NCI-H774 (cell line): ENCODE measurements at places on chromosomes 2 and 18.

DNA sequence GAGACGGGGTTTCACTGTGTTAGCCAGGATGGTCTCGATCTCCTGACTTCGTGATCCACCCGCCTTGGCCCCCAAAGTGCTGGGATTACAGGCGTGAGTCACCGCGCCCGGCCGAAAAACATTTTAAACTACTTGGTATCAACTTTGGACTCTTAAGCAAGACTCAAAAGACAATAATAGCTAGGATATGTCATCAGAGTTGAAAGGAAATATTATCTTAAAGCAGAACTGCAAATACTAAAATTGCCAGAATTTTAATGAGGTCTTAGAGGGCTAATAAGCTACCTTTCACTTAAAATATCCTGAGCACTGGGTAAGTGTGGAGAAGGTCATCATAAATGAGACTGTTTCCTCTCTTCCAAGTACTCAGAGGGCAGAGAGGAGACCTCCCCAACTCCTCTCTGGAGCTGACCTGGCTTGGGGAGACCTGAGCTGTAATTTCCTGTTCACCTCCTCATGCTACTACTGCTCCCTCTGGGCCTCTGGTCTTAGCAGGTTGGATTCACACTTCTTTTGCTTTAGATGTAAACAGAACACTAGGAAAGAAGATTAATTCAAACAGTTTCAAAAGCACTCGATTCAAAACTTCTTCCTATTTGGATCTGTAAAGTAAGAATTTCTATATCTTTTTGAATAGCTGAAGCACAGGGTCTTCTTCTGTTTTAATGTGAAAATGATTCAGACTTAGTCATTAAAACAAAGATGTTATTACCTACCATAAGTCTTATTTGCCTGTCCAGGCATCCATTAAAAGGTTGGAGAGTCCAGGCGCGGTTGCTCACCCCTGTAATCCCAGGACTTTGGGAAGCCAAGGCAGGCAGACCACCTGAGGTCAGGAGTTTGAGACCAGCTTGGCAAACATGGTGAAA, 16.5 kb downstream of the CNRIP1 start:
- DNase-seq: no peak

DNA sequence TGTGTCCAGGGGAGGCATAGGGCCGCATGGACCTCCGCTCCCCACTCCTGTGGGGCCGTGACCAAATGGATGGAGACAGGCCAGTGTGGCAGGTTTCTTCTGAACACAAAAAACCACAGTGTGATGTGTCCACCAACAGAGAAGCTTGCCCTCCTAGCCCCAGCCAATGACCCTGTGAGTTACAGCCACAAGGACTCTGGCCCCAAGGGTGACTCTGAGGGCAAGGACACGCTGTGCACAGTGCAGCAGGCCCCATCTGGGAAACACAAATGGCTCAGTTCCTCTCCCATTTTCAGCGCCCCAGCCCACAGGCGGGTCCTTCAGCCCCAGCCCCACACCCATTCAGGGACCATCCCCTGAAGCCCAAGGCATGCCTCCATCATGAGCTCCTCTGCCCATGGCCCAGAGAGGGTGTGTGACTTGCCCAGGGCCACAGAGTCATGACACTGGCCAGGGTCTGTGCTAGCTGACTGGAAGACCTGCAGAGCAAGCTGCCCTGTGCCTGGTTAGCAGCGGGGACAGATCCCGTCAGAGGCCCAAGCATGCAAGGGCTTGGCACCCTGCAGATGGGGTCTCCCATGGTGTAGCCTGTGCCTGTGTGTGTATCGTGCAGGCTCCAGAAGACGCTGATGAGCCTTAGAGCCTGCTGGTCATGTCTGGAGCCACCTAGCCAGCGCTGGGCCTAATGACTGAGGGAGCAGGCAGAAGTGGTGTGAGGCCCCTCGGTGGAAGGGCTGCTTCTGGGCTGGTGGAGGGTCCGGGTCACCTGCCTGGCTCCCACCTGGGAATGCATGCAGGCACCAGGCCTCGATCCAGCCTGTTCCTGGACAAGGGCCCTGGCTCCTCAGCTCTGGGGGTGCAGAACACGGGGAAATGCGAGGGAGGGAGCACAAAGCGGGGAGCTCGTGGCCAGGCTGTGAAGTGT, 47.7 kb downstream of the HS6ST1 start:
- no peak for DNase-seq

GRCh38 chr2:234366891-234367290, 130.0 kb downstream of the ARL4C start:
- no peak for DNase-seq

GRCh38 chr18:77203851-77204250, 45.8 kb upstream of the GALR1 start:
- DNase-seq: no peak

- DNase-seq: no peak
These were observed 408.1 kb downstream of the THSD7B start for GRCh38 chr2:137173463-137173862.

- DNase-seq: no peak
These were observed 170.3 kb upstream of the SPRED2 start for GRCh38 chr2:65602603-65603235.

- no peak for DNase-seq
These were observed 127.0 kb downstream of the TTC32 start for GRCh38 chr2:19774805-19775176.

GRCh38 chr18:6653880-6654279, 75.6 kb upstream of the ARHGAP28 start:
- DNase-seq: no peak

DNA sequence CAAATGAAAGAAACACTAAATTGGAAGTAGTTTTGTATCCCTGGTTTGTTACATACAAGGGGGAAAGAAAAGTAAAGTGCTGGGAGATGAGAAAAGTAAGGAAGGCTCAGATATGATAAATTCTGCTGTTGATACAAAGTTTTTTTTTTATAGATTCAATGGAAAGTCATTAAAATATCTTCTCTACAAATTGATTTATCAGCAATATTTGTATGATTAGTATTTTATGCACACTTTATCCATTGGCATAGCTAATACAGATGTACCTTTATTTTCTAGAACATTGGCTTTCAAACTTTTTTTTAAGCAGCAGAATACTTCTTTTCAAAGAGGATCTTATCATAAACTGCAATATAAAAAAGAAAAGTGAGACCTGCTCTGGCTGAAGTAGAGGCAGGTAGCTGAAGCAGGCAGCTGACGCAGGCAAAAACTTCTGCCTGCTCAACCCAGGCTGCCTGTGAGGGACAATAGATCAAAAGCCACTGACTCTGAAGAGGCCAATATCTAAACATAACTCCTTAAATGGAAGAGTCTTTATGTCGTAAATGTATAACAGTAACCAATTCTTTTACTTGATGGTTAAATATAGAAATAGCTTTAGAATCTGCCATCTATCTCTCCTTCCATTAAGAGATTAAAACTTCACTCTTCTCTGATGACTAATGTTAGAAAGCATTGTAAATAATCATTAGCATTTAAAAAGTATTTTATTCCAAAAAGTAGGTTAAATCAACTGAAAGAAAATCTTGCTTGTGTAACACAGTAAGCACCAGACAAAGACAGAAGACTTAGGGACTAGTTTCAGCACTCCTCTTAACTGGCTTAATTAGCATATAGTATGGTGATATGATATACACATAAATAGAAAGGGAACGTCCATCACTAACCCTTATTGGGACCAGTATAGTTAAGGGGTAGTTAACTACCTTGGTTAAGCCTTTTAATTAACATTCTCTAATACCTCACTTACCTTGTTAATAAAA, 174.2 kb downstream of the SLC39A10 start:
- no peak for DNase-seq

DNA sequence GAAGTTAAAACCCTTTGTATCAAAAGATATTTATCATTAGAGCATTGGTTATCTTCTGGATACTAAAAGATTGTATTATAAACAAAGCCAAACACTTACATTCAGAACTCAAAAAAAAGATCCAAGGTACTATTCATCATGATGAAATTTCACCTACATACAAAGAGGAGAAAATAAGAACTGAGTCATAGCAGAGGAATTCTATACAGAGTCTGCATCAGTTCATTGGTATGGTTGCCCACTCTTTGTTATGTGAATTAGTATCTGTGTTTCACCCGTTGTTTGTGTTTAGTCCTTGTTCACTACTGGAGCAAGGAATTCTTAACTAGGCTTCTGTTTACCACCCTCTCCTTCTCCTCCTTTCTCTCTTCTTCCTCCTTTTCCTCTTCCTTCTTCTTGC, 157.9 kb downstream of the LNPK start:
- DNase-seq: no peak

- DNase-seq: no peak
These were observed 17.5 kb downstream of the MOGAT1 start for GRCh38 chr2:222688917-222689316.

DNA sequence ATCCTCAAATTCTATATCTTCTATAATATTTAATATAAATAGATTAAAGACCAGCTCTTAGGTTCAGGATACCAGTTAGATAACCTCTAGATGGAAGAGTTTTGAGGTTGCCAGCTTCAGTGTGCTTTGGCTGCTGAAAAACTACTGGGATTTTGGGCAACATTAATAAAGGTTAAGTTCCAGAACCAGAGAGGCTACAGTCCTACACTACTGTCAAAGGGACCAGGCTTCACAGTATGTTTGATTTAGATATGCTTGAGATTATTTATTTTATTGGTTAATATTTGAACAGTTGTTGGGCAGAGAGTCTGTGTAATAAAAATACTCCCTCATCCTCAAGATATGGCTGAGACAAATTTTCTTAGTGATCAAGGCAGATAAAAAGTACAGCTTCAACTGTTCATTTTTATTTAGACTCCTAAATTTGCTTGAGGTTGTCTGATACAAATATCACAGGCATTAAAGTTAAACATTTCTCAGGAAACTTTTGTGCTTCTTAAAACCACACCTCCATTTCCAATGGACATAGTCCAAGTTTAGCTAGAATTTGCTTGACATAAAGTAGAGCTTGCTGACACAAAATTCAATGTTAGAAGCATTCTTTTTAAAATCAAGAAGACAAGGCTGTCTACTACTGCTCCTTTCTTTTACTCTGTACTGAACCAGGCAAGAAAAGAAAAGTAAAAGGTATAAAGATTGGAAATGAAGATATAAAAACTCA, 19.7 kb upstream of the TMEM17 start:
- no peak for DNase-seq

GRCh38 chr2:120283649-120284048, 31.0 kb downstream of the RALB start:
- no peak for DNase-seq

- DNase-seq: no peak
These were observed 169.7 kb upstream of the SMAD2 start for GRCh38 chr18:48100165-48100575.

- no peak for DNase-seq
These were observed 144.8 kb downstream of the ROCK1 start for GRCh38 chr18:20966795-20967194.

DNA sequence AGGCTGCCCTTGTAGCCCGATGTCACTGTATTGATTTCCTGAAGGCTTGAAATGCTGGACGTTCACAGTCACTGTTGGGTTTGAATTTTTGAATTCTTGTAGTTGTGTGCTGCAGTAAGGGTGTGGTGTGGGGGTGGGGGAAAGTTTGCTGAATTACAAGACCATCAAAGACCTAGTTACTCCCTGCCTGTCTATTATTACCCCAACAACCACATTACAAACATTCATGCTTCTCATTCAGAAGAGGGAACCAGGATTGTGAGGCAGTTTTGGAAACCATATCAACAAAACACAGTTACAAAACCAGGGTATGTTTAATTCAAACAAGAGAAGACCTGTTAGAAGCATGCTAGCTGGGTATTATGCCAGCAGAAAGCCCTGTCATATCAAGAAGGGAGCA, 85.8 kb downstream of the CLHC1 start:
- DNase-seq: no peak

DNA sequence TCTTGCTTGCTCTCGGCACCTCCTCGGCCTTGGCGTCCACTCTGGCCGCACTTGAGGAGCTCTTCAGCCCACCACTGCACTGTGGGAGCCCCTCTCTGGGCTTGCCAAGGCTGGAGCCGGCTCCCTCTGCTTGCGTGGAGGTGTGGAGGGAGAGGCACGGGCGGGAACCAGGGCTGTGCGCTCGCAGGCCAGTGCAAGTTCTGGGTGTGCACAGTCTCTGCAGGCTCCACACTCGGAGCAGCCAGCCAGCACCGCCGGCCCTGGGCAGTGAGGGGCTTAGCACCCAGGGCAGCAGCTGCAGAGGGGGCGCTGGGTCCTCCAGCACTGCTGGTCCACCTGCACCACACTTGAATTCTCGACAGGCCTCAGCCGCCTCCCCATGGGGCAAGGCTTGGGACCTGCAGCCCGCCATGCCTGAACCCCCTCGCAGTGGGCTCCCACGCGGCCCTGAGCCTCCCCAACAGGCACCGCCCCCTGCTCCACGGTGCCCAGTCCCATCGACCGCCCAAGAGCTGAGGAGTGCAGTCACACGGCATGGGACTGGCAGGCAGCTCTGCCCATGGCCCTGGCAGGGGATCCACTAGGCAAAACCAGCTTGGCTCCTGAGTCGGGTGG, 411.2 kb upstream of the CHAC2 start:
- no peak for DNase-seq

- no peak for DNase-seq
These were observed 153.0 kb downstream of the NRP2 start for GRCh38 chr2:205835251-205835791.

DNA sequence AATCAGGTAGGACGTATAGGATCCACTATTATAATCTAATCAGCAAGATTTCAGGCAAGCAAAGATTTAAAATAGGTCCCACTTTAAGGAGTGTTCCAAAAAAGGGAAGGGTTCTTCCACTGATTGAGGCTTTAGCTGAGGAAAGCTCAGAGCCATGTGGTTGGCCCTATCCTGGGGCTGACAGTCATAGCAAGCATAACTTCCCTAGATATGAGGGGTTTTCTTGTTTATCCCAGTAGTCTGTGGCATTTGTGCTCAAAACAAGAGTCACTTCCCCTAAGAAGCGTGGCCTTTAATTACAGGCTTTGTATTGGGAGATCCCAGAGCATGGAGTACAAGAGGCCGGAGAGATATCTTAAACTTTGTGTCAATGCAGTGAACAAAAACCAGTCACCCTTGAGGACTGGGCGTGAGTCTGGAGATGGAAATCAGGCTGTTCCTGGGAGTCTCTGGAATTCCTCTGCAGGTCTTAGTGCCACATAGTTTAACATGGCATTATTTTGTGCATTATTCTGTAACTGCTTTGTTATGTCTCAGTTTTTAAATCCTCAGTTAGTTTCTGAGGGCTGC, 136.9 kb upstream of the FBXO11 start:
- no peak for DNase-seq

GRCh38 chr2:213242653-213243052, 41.6 kb upstream of the SPAG16 start:
- DNase-seq: no peak

DNA sequence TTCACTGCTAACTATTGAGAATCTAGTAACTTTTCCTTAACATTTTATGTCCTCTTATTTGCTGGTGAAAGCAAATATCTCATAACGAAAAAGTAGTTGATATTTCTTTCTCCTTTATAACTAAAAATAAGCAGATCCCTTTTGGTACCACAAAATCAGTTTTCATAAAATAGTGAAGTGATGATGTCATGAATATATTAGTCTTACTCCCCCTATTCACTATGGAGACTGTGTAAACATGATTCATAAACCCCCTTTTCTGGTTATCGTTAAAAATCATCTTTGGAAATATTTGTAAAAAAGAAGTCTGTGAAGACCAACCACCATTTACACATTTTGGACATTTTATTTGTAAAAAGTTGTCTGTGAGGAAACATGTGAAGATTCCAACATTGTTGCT, 734.9 kb downstream of the NUP35 start:
- no peak for DNase-seq

GRCh38 chr2:60516383-60516811, 37.1 kb downstream of the BCL11A start:
- DNase-seq: no peak

GRCh38 chr2:139864821-139865302, 1084.7 kb upstream of the NXPH2 start:
- no peak for DNase-seq
